ENCODE measurements at places on chromosomes 4 and X.

DNA sequence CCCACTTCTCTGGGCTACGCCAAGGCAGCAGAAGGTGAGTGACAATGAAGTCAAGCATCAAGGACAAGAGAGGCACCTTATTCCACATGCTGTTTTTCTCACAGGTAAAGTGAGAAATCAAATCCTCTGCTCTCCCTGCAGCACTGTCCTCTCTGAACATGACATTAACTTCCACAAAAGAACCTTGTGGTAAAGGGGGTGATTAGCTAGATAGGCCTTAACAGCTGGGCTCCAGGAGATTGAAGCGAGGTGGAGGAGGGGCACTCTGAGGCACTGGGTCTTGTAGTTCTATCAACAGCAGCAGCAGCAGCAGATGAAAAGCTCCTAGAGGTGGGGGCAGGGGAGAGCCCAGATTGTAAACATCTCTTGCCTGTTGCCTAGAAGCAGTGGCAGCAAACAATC, 96.8 kb upstream of the CXXC4 start:
- no peak for ATAC-seq

DNA sequence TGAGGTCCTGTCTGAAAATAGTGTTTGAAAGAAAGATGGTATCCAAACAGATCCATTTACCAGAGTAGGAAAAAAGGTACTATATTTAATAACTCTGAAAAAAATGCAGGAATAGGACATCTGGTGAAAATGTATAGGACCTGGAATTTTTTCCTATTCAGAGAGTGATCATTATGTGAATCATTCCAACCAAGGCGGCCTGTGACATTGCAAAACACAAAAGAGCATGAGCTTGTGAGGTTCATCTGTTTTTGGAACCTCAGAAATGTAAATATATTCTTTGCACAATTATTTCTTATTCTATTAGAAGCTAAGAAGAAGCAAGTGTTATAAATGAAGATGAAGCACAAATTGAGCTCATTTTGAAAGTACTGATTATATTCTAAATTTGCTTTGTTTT, 2.0 kb downstream of the C4orf51 start:
- no peak for ATAC-seq

GRCh38 chr4:24657768-24658617, 73.6 kb upstream of the DHX15 start:
- no peak for ATAC-seq

GRCh38 chr4:144507311-144508101, 138.4 kb upstream of the HHIP start:
- no peak for ATAC-seq

DNA sequence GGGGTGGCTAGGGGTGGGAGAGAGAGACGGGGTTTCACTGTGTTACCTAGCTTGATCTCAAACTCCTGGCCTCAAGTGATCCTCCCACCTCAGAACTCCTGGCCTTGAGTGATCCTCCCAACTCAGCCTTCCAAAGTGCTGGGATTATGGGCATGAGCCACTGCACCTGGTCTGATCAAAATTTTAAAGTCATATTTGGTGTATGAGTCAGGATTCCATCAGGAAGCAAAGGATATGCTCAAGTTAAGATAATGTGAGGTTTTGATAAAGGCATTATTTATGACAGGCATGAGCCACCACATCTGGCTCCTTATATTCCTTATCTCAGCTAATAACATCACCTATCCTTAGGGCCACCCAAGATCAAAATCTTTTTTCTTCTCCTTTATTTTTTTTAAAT, 182.0 kb downstream of the SLC4A4 start:
- ATAC-seq = no peak

GRCh38 chr4:99960648-99961047, 10.6 kb upstream of the H2AZ1 start:
- no peak for ATAC-seq

DNA sequence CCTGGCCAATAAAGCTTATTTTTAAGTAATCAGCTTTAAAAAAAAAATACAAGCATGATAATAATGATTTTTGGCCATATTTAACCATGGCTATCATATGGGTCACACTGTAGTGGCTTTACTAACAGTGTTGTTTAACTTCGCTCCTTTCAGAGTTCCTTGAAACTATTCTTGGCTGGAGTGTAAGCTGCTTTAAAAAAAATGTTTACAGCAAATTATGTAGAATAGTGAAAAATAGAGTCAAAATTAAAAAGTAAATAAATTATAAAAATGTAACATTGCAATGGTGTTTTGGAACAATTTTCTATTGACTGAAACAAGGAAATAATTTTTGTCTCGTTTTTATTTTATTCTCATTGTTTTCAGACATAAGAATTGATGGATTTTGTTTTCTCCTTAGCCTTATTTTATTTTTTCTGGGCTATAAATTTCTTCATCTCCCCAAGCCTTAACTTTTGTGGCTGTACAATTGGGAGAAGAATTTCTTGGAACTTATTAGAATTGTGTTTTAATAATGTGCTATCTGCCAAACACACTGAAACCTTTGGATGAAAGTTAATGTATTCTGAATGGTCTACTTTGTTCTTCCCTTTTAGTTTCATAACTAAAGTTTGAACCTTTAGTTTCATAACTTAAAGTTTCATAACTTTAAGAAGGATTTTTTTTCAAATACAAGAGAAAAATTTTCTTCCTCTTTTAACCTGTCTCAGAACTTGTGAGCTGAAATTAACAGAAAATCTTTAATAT, 182.0 kb downstream of the ARHGAP24 start:
- ATAC-seq = no peak

- no peak for ATAC-seq
Measured at GRCh38 chrX:42386681-42387080, 391.3 kb downstream of the PPP1R2C start.

DNA sequence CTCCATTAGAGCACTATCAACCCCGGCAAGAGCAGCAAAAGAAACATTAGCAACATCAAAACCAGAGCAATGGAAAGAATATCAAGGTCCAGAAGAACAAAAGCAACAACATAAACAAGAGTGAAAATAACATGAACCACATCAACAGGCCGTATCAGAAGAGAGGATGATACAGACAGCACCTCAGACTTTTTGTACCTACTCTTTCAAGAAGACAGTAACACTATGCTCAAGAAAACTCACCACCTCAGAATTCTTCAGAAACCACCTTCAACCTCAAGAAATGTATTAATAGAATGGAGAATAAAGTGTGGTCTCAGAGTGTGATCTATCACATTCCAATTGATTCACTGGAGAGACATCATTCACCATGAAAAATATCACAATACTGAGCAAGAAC, 46.5 kb downstream of the VSIG4 start:
- ATAC-seq = no peak

GRCh38 chr4:76279462-76279861, 27.1 kb upstream of the STBD1 start:
- ATAC-seq = peak; percentile 65

GRCh38 chrX:121356850-121357171, 309.4 kb downstream of the GLUD2 start:
- ATAC-seq = no peak

- no peak for ATAC-seq
Measured at GRCh38 chrX:55663584-55663983, 40.4 kb downstream of the FOXR2 start.

- no peak for ATAC-seq
Measured at GRCh38 chr4:108473163-108473720, 147.1 kb upstream of the RPL34 start.

DNA sequence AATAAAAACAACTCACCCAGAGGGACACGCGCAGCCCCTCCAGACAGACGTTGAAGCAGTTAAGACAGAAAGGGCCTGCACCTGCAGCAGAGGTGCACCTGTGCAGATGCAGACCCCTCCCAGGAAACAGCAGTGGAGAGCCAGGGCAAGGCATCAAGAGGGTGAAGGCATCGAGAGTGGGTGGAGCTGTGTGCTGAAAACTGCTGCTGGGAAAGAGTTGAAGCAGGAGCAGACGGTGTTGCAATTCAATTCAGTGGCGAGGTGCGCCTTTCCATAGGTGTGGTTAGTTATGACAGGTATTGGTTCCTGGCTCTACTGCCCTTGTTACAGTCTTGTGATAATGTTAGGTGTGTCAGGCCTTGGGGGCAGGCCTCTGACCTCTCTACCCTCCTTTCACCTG, 16.7 kb downstream of the LETM1 start:
- no peak for ATAC-seq

DNA sequence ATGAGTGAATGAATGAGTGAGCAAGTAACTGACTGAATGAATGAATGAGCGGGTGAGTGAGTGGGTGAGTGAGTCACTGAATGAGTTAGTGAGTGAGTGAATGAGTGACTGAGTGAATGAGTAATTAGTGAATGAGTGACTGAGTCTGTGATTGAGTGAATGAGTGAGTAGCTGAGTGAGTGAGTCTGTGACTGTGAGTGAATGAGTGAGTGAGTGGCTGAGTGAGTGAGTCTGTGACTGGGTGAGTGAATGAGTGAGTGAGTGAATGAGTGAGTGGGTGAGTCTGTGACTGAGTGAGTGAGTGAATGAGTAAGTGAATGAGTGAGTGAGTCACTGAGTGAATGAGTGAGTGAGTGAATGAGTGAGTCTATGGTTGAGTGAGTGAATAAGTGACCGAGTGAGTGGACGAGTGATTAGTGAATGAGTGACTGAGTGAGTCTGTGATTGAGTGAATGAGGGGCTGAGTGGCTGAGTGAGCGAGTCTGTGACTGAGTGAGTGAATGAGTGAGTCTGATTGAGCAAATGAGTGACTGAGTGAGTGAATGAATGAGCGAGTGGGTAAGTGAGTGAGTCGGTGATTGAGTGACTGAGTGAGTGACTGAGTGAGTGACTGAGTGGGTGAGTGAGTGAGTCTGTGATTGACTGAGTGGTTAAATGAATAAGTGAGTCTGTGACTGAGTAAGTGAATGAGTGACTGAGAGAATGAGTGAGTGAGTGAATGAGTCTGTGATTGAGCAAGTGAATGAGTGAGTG, 223.0 kb upstream of the PSAPL1 start:
- peak; percentile 76 for ATAC-seq

- ATAC-seq = no peak
Measured at GRCh38 chrX:80876877-80877276, 67.2 kb upstream of the BRWD3 start.

GRCh38 chr4:181944527-181944926, 298.7 kb upstream of the TENM3 start:
- ATAC-seq = no peak

- no peak for ATAC-seq
Measured at GRCh38 chr4:38868059-38868960, 704 bp downstream of the FAM114A1 start.

DNA sequence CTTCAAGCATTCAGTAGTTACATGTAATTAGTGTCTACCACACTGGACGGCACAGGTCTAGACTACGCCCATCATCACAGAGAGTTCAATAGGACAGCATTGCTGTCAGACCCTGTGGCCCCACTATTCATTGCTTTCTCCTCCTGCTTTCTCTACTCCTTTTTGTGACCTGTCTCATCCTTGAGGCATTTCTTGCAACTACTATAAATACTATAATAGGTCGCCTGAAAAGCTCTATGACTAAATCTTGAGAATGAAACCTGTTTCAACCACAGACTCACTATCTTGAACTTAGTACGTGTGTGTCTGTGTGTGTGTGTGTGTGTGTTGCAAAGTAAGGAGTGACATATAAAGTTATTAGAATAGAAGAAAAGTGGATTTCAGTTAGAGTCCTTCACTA, 252.9 kb upstream of the KLF3 start:
- ATAC-seq = peak; percentile 92

GRCh38 chr4:26178854-26179253, 142.0 kb upstream of the RBPJ start:
- ATAC-seq = peak; percentile 56

GRCh38 chrX:16593801-16594200, 56.2 kb upstream of the S100G start:
- no peak for ATAC-seq

- no peak for ATAC-seq
Measured at GRCh38 chr4:171017593-171017992, 795.6 kb upstream of the GALNTL6 start.

DNA sequence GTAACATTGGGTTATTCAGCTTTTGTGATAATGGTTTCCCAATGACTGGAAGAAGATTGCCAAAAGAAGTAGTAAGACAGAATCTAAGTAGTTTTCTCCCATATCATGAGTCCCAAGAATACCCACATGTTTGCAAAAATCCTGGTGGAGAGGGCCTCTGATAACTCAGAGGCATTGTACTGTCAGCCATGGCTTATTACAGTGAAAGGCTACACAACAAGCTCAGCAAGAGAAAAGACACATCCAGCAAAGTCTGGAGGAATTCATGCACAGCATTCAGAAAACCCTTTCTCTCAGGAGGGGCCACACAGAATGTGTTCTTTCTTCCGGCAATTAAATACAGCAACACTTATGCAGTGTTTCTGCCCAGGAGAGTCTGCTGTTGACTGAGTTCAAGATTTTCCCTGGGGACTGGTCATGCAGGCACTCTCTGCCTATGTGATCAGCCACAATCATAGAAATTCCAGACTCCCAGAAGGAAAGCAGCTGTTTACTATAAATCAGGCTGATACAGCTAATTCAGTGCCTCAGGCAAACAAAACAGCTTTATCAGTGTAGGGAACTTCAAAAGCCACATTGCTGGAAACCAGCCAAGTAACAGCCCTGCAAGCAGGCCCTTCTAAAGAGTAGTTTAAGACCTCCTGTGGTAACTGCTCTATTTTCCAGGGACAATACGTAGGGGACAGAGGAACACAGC, 937.1 kb downstream of the CCSER1 start:
- no peak for ATAC-seq

- ATAC-seq = no peak
Measured at GRCh38 chr4:80767944-80768343, 262.6 kb upstream of the BMP3 start.

DNA sequence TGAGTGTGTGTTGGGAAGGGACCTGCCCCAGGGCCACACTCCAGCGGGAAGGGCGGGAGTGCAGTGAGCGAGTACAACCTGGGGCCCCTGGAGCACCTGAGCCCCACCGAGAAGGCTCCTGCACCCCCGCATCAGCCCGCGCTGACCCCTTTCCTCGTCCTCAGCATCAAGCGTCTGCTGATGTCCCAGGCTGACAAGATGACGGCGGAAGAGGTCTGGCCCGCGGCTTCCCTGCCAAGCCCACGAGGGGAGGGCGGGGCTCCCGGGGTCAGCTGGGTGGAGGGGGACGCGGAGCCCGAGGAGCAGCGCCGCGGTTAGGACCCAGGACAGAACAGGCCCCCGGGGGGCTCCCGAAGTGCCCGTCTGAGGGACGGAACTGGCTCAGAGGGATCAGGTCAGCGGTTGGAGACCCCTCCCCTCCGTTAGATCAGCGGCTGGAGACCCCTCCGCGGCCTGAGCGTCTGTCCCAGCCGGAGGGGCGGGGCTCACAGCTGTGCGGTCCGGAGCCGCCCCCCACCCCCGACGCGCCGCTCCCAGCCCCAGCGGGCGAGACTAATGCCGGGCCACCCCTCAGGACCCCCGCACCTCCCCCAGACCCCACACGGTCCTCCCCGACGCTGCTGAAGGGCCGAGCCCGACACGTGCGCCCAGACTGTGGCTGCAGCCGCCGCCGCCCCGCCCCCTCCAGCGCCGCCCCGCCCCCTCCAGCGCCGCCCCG, 6.7 kb downstream of the MYL5 start:
- ATAC-seq = peak; percentile 69

GRCh38 chr4:124529131-124529530, 183.4 kb downstream of the ANKRD50 start:
- no peak for ATAC-seq

Data from activated T-helper 17 cell treated with anti-CD3 and anti-CD28 coated beads, Interleukin-2, amount 50 U/mL, for 72 hours (primary cell).